ENCODE measurements at places on chromosomes 16 and 17. TPM values are rescaled to one million over a fixed set of nuclear protein-coding genes. Genes with fewer than 3 reads are reported as not detected.

GRCh38 chr16:78925083-78925767, 675.3 kb downstream of the MAF start:
- DNase-seq, result peak; percentile 70

GRCh38 chr16:84911486-84912216, 91.9 kb downstream of the CRISPLD2 start:
- DNase-seq, result no peak

DNA sequence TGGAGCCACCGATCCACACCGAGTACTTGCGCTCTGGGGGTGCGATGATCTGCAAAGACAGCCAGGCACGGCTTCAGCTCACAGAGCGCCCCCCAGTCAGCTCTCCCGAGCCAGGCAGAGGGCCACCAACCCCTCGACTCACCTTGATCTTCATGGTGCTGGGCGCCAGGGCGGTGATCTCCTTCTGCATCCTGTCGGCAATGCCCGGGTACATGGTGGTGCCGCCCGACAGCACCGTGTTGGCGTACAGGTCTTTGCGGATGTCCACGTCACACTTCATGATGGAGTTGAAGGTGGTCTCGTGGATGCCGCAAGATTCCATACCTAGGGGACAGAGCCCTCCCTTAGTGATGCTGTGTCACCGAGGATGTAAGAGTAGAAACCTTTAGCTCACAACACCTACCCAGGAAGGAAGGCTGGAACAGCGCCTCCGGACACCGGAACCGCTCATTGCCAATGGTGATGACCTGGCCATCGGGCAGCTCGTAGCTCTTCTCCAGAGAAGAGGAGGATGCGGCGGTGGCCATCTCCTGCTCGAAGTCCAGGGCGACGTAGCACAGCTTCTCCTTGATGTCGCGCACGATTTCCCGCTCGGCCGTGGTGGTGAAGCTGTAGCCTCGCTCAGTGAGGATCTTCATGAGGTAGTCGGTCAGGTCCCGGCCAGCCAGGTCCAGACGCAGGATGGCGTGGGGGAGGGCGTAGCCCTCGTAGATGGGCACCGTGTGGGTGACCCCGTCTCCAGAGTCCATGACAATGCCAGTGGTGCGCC, 1.6 kb downstream of the ACTG1 start:
- DNase-seq, result no peak

DNA sequence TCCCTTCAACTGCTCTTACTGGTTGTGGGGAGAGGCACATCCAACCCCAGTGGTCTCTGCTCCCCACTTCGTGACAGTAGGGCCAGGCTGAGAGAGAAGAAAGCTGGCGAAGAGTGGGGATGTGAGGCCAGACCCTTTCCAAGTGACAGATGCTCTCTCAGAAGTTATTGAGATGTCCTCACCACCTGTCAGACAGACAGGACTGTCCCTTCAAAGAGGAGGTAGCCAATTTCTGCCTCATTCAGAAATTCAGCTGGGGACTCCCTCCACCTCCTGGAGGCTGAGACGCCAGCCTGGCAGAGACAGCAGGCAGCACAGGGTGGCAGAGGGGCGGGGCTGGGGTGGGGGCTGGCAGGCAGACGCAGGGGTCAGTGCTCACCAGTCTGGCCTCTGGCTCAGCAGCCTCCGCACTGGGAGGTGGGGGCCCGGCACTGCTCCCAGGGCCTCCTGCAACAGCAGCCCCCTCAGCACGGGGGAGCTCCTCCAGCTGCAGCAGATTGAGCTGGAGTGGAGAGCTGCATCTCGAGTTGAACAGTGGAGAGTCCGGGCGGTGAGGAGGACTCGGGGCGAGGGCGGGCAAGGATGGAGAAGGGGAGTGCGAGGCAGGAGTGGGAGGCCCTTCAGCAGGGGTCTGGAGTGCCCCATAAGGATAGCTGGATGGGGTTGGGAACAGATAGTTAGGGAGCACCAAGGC, 9.2 kb downstream of the PER1 start:
- DNase-seq, result no peak

DNA sequence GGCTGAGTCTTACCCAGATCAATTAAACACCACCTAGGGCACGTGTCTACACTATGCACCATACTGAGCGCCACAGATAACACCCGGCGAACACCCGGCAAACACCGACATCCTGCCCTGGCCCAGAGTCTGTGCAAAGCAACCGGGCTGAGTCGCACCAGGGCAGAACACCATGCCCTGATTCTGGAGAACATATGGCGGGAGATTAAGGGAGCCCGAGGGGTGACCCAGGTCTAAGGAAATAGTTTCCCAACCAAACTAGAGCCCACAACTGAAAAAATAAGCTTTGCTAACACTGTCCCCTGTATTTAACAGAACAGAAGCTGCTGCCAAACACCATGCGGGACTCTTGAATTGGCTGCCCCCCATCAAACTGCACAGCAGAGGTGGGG, 22.1 kb downstream of the MYO18A start:
- peak; percentile 25 for DNase-seq

DNA sequence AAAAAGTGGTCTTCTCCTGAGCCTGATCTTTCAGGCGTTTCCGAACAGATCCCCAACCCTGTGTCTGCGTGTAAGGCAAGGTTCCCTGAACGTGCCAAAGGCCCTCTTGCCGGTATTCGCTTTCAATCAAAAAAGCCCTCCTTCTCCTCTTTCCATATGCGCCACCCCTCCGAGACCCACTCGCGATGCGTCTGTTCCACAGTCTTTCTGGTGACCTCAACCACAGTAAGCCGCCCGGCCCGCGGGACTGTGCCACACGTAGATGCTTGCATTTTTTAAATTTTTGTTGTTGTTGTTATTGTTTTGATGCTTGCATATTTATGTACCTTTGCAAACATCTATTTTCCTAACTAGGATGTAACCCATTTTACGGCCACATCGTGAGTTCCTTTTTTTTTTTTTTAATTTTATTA, 607 bp upstream of the PRPSAP1 start:
- no peak for DNase-seq

DNA sequence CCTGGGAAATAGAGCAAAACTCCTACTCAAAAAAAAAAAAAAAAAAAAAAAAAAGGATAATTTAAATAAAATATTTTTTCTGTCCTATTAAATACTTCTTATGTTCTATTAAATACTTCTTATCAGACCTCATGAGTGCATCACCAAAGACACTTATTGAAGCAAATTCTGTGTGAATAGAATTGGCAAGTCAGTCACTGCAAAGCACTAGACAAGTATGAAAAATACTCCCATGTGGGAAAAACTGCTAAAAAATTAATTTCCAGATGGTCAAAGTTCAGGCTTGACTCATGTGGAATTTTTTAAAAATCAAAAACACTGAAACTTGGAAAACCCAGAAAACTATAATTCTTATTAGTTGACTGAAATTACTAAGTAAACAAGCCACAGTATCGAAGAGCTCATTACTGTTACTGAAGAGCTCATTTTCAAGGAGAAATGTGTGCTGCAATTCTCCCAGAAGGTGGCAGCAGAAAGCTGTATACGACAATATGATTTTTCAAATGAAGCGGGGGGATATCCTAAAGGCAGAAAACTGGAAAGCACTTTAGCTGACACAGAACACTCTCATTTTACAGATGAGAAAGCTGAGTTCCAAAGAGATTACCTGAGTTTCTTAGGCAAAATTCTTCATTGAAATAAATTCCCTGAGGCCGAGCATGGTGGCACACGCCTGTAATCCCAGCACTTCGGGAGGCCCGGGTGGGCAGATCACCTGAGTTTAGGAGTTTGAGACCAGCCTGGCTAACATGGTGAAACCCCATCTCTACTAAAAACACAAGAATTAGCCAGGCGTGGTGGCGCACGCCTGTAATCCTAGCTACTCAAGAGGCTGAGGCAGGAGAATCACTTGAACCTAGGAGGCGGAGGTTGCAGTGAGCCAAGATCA, 15.9 kb upstream of the FBXO47 start:
- DNase-seq, result peak; percentile 62

- peak; percentile 44 for DNase-seq
These were observed 101.6 kb downstream of the AXIN2 start for GRCh38 chr17:65459677-65460347.

GRCh38 chr16:74201576-74201975, 95.0 kb upstream of the PSMD7 start:
- no peak for DNase-seq

GRCh38 chr17:5011928-5012327, 14.2 kb downstream of the KIF1C start:
- no peak for DNase-seq

GRCh38 chr17:49198211-49198610, 12.2 kb downstream of the GNGT2 start:
- DNase-seq, result no peak

- DNase-seq, result peak; percentile 78
These were observed 12.1 kb downstream of the MGAT5B start for GRCh38 chr17:76880268-76880667.

- DNase-seq, result no peak
These were observed 377.7 kb upstream of the CDH11 start for GRCh38 chr16:65499566-65499965.

- no peak for DNase-seq
These were observed 123.8 kb downstream of the RAB11FIP4 start for GRCh38 chr17:31515267-31515666.

GRCh38 chr17:17258011-17258410, 21.0 kb upstream of the FLCN start:
- no peak for DNase-seq

- DNase-seq, result peak; percentile 95
These were observed at the start of the genes ARSG and SLC16A6 for GRCh38 chr17:68290955-68291835. TSS of gene ARSG (plus strand) at chr17:68291495. CDS start at chr17:68307494, 15,999 bp downstream. TSS of gene SLC16A6 (minus strand) at chr17:68291127. CDS start at chr17:68278320, 12,807 bp downstream.

- DNase-seq, result peak; percentile 94
These were observed at the start of gene DDX42 for GRCh38 chr17:63774141-63774968. TSS of gene DDX42 (plus strand) at chr17:63774170. CDS start at chr17:63787050, 12,880 bp downstream.

- DNase-seq, result no peak
These were observed 47.1 kb upstream of the ARL4D start for GRCh38 chr17:43351691-43352090.

- no peak for DNase-seq
These were observed 8.5 kb upstream of the MED11 start for GRCh38 chr17:4722678-4723240.

GRCh38 chr17:72984926-72985325, 107.6 kb downstream of the SLC39A11 start:
- DNase-seq, result no peak

- DNase-seq, result no peak
These were observed 65.0 kb downstream of the SMG6 start for GRCh38 chr17:2238432-2239169.

DNA sequence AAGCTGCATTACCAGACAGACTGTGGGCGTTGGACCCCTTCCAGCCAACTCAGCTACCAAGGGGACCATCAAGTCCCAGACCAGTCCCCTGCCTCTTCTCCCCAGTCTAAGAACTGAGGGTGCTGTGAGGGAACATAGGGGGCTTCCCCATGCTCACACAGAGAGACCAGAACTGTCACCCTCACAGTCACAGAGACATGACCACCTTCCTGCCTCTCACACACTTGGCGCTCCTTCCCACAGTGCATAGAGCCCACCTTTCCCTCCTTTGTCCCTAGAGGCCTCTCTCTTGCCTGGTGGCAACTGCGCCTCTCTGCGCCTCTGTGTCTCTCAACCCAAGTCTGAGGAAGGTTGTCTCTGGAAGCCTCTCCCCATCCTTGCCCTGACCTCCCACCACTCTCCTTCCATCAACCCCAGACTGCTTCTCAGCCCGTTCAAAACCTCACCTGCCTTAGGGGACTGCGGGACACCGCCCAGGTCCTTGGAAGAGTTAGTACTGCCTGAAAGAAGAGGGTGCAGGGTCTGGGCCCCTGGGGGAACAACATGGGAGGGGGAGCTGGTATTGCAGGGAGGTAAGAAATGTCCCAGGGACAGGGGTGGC, 6.1 kb upstream of the LHX1 start:
- peak; percentile 29 for DNase-seq

- DNase-seq, result no peak
These were observed 131.7 kb downstream of the RGS9 start for GRCh38 chr17:65268832-65269231.

- peak; percentile 49 for DNase-seq
These were observed 150.0 kb downstream of the NPIPB11 start for GRCh38 chr16:29256501-29256981.

DNA sequence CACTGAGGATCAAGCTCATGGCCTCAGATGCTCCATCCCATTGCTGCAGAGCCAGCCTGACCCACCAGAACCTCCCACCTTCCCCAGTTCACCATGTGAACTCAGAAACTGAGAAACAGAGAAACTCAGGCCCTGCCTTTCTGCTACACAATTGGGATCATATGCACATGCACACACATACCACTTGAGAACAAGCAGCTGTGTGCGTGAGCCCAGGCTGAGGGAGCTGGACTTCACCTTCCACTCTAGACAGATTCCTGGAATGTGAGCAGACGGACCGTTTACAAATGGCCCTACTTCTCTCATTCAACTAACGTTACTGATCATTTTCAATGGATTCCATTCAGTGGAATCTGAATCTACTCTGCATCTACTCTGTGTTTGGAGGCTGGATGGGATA, 1.7 kb upstream of the SPEM2 start:
- no peak for DNase-seq

DNA sequence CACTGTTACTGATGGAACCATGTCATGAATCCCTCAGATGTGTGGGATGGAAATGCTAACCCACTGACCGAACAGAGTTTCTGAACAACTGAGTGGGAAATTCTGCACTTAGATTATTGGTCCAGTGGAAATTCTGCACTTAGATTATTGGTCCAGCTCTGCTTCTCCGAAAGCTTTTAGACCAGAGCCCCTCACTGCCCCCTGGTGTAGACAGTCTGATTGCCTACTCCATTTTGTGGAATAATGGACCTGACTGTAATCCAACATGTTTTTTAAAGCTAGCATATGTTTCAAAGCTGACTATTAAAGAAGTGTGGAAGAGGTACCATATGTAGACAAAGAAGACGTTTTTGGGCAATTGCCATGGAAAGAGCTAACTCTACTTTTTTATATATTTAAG, 50.3 kb upstream of the TBX2 start:
- DNase-seq, result no peak

- peak; percentile 72 for DNase-seq
These were observed 25.5 kb upstream of the RPH3AL start for GRCh38 chr17:378068-378467.

The METRNL gene
- 32.0 TPM for total RNA-seq

The FAM234A gene
- 106 TPM for total RNA-seq

The SOST gene
- not detected for total RNA-seq

The PIK3R5 gene
- 33.6 TPM for total RNA-seq

The ZNF423 gene
- total RNA-seq, result 42.9 TPM

The ZNF821 gene
- 16.8 TPM for total RNA-seq

The CES1 gene
- total RNA-seq, result not detected

The KIF2B gene
- not detected for total RNA-seq

The CASKIN1 gene
- 1.5 TPM for total RNA-seq

The MGAT5B gene
- 3.7 TPM for total RNA-seq

The CA7 gene
- 0.48 TPM for total RNA-seq

The DPEP2 gene
- total RNA-seq, result 0.33 TPM

The NQO1 gene
- total RNA-seq, result 145 TPM

The OR4D1 gene
- 0.22 TPM for total RNA-seq

The NUPR1 gene
- not detected for total RNA-seq

The PTRH2 gene
- total RNA-seq, result 16.4 TPM

The TMEM238L gene
- total RNA-seq, result not detected

The IL21R gene
- 0.73 TPM for total RNA-seq

The RPAIN gene
- total RNA-seq, result 61.2 TPM
